ENCODE measurements at places on chromosomes 3 and 15.

GRCh38 chr3:197599089-197599765, 43.5 kb upstream of the BDH1 start:
- peak; percentile 45 for DNase-seq

- DNase-seq, result no peak
Observed at GRCh38 chr3:127671523-127672428, 976 bp upstream of the ABTB1 start.

DNA sequence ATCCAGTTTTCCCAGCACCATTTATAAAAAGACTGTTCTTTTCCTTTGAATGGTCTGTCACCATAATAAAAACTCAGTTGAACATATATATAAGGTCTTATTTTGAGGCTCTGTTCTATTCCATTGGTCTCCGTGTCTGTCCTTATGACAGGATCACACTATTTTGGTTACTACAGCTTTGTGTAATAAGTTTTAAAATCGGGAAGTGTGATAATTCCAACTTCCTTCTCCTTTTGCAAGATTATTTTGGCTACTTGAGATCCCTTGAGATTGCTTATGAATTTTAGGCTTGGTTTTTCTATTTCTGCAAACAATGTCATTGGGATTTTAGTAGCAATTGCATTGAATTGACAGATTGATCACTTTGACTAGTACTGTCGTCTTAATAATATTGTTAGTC, 35.7 kb downstream of the SACM1L start:
- DNase-seq, result no peak

GRCh38 chr3:182794455-182795388, 1.4 kb downstream of the ATP11B start:
- DNase-seq, result no peak

DNA sequence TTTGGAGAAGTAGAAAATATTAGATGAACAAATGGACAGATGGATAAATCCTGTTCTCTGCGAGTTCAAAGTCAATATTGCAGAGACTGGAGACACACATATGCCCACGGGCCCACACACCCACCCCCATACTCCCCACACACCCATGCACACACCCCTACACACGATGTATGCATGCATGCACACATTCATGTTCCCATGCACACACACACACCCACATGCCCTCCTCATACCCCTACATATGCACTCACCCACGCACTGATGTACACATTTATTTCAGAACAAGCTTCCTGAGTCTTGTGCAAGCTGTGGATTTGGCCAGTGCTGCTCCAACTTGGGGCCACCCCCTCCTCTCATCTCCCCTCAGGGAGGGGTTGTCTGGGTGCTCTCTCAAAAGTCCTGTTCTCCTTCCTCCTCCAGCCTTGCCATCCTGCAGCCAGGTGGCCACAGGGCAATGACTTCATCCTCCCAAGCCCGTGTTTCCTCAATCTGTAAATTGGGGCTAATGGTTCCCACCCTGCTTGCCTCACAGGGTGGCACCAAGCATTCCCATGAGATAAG, 16.4 kb downstream of the MAPKAPK3 start:
- DNase-seq, result no peak

DNA sequence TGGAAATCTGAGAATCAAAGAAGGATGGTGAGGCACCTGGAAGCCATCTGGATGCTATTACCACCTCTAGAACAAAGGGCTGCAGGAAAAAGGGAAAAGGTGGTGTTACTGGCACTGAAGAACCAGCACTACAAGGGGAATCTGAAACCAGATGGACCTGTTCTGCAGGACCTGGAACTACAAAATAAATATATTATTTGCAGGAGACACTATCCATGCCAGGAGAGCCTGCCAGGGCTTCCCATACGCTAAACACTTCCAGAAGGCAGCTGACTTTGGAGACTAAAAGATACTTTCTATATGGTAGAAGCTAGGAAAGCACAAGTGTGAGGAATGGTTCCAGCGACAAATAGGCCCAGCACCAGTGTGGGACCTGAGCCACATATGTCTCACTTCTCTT, 83.4 kb upstream of the POU1F1 start:
- DNase-seq, result no peak

DNA sequence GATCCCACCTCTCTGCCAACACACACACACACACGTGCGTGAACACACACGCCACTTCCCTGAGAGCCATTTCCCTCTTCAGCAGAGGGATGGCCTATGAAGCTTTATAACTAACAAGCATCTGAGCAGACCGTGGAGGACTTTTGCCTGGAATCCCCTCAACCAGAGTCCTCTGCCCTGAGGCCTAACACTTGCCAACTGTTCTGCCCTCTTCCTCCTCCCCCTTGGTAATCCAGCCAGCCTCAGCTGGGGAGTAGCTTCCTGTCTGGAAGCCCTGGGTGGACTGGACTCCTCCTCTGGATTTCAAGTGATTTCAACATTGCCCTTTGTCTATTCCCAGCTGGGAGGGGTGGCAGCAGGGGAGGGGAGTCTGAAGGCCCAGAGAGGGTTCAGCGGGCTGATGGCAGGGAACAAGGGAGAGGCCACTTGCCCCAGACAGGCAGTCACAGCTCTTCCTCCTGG, 68.4 kb upstream of the HACD2 start:
- DNase-seq, result no peak

GRCh38 chr3:159146856-159147435, 345.1 kb downstream of the MFSD1 start:
- DNase-seq, result no peak

DNA sequence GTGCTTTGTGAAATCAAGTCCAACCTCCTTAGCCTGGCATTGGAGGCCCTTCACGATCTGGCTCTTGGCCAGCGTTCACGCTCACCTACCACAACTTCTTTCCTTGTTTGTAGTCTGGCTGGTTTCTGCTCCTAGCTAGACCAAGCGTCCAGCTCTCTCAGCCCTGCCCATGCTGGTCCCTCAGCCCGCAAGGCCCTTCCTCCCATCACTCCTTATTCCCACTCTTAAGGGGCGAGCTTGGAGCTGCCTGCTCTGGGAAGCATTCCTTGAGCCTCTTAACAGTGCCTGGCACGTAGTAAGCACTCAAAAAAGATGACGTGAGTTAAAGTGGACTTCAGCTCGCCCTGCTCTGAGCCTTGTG, 8.7 kb downstream of the SLC6A6 start:
- DNase-seq, result no peak

GRCh38 chr3:192170659-192171058, 556.7 kb downstream of the FGF12 start:
- DNase-seq, result no peak

Measured in non-pigmented ciliary epithelial cell (primary cell).